ENCODE measurements at places on chromosomes 6 and 20.

DNA sequence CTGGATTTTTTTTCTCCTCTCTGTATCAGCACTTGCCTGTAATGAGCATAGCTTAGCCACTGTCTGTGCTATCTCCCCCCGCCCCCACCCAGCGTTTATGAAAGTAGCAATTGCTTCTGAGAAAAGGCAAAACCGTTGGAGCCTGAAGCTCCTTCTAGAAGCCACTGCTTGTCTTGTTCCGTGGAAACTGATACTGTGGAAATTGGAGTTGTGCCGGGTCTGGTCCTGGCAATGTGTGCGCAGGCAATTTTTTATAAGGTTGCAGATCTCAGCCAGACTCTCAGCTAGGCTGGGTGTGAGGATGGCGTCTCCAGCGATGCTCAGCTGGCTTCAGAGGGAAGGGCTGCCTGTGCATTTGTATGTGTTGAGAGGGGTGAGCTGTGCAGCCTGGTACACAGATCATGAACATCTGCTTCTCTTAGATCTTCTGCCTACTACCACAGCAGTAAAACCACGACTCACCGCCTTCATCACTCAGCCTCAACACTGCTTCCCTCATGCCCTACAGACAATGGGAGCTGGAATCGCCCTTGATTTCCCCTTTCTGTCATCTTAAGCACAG is 72.4 kb upstream of the GTSF1L start:
- DNase-seq, result no peak

DNA sequence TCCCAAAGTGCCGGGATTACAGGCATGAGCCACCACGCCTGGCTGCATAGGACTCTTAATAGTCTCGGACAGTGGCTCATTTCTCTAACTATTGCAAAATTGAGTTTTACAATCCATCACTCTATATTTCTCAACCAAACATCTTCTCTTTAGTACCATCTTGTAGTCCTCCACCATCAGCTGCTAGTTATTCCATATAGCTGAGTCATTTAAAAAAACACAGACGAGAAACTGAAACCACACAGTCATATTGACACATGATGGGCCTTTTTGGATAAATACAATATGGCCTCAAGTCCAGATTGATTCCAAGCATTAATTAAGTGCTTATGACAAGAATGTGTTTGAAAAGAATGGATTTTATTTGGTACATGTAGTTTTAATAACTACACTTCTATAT is 599.1 kb downstream of the MEI4 start:
- no peak for DNase-seq

- no peak for DNase-seq
Observed at GRCh38 chr20:3635346-3635745, 27.9 kb downstream of the GFRA4 start.

DNA sequence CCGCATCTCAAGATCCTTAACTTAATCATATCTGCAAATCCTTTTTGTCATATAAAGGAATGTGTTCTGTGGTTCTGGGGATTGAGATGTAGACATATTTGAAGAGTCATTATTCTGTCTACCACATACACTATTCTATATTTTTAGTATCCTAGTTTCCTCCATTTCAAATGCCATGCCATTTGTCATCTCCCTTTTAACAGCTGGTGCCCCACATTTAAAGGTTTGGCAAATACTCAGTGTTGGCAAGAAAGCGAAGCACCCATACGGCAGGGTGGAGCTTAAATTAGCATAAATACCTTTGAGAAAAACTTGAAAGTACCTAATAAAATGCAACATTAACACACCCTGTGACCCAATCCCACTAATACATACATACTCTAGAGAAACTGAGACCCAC is 31.7 kb downstream of the PAK5 start:
- DNase-seq, result no peak

GRCh38 chr6:144921206-144921975 is 636.3 kb downstream of the UTRN start:
- peak; percentile 15 for DNase-seq

DNA sequence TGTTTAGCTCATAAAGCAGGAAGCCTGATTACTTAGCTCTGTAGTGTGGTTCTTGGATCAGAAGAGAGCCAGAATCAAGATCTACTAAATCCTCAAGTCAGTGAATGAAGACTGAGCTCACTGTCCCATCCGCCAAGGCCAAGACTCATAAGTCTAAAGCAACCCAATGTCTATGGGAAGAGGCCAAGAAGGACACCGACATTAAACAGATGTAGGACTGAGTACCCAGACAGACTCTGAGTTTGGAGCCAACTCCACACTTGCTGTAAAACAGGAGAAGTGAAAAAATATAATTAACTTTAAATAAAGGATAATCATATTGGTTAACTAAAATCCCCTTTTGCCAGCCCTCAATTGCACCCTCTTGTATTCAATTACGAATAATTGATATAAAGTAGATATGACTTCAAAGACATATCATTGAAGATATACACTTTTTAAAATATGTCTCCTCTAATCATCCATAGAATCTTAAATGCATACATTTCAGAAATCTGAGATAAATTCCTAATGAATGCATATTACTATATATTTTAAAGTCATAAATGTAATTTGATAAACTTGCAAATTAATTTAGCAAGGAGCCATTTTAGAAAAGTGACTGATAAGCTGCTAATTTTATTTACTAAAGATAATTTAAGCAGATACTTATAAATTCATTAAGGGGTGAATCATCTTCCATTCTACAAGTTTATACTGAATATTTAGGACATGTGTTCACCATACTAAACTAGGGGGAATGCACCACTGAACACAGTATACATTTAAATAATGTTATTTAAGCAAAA is 617.0 kb upstream of the ARID1B start:
- DNase-seq, result no peak

DNA sequence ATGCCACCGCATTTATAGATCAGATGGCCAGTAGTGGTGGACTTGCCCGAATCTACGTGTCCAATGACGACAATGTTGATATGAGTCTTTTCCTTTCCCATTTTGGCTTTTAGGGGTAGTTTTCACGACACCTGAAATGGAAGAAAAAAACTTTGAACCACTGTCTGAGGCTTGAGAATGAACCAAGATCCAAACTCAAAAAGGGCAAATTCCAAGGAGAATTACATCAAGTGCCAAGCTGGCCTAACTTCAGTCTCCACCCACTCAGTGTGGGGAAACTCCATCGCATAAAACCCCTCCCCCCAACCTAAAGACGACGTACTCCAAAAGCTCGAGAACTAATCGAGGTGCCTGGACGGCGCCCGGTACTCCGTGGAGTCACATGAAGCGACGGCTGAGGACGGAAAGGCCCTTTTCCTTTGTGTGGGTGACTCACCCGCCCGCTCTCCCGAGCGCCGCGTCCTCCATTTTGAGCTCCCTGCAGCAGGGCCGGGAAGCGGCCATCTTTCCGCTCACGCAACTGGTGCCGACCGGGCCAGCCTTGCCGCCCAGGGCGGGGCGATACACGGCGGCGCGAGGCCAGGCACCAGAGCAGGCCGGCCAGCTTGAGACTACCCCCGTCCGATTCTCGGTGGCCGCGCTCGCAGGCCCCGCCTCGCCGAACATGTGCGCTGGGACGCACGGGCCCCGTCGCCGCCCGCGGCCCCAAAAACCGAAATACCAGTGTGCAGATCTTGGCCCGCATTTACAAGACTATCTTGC is 725 bp downstream of the EEF1A1 start:
- DNase-seq, result peak; percentile 74

DNA sequence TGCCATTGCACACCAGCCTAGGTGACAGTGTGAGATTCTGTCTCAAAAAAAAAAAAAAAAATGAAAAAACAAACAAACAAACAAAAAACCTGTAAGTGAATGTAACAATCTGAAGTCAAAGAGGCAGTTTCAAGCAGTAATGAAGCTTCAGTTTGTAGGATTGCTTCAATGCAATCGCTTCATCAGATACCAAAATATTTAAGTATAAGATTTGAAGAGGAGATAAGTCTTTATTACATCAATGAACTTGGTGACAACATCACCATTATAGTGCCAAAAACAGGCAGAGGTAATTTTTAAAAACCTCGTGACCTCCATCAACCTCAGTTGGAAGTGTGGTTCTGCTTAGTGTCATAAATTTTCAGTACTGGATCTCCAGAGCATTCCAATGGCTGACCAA is 74.7 kb downstream of the MYLK4 start:
- no peak for DNase-seq

GRCh38 chr6:53982366-53983050 is 128.7 kb upstream of the MLIP start:
- no peak for DNase-seq

DNA sequence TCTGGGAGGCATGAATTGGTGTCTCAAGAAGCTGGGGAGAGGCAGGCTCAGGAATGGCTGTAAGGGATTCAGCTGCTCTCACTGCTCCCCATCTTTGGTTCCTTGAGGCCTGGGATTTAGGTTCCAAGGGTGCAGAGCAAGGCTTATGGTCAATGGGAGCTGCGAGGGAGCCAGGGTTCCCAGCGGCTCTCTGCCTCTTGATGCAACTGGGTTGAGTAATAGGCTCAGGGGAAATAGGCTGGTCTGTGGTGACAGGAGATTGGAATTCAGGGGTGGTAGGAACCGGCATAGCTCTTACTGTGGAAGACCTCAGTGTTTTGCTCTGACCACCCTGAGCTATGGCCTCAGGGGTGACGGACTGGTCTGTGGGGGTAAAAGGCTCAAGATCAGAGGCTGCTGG is 13.0 kb upstream of the NRM start:
- no peak for DNase-seq

DNA sequence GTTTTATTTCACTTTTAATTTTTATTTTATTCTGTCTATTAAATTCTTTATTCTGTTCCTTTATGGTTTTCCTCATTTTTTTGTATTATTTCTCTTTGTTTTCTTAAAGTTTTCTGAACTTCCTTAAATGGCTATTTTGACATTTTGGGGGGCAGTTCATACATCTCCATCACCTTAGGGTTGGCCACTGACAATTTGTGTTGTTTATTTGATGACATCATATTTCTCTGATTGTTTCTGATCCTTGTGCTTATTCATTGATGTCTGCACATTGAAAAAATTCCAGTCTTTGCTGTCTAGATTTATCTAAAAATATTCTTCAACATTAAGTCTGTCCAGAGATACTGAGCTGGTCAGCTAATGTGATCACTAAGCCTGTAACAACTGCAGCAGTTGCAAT is 379.5 kb upstream of the EYS start:
- DNase-seq, result no peak

DNA sequence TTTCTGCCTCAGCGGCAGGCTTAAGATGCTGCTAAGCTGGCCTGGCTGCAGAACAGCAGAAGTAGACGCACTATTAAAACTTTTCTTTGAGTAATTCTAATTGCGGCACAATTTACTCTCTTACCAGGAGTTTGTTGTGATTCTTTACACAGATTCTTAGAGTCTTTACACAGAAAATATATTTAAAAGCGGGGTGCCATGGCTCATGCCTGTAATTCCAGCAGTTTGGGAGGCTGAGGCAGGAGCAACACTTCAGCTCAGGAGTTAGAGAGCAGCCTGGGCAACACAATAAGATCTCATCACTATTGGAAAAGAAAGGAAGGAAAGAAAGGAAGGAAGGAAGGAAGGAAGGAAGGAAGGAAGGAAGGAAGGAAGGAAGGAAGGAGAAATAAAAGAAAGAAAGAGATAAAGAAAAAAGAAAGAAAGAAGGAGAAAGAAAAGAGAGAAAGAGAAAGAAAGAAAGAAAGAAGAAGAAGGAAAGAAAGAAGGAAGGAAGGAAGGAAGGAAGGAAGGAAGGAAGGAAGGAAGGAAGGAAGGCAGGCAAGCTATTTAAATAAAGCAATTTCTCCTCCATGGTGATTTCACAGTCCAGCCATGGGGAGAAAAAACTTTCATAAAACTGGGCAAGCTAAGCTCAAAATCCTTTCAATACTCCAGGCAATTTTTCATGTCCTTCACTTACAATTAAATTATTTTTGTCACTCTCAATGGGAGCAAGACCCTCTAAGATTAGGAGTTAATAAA is 21.1 kb upstream of the MRS2 start:
- no peak for DNase-seq

GRCh38 chr20:6381887-6382286 is 259.1 kb upstream of the FERMT1 start:
- peak; percentile 26 for DNase-seq

GRCh38 chr6:38750968-38751615 is 36.0 kb downstream of the DNAH8 start:
- no peak for DNase-seq

DNA sequence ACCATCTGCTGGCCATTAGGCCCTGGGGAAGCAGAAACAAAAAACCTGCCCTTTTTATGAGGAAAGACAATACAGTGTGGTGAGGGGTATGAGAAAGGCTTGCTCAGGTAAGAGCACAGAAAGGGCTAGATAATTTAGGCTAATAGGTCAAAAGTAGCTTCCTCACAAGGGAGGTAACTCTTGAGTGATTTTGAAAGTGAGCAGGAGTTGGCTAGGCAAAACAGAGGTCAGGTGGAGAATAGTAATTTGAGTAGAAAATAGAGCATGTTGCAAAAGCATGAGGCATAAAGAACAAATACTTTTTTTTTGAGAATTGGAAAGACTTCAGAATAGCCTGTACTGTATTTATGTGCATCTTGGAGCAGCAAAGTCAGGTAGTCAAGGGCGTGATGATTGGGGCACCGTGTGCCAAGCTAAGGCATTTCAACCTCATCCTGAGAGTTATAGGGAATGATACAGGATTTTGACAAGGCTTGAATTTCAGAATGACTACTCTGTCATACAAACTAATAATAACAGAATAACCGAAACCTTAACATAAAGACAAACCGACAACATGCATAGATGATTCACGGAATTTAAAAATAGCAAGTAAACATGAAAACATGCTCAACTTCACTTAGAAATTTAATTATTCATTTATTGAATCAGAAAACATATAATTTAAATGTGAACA is 123.0 kb upstream of the ENPP5 start:
- no peak for DNase-seq

DNA sequence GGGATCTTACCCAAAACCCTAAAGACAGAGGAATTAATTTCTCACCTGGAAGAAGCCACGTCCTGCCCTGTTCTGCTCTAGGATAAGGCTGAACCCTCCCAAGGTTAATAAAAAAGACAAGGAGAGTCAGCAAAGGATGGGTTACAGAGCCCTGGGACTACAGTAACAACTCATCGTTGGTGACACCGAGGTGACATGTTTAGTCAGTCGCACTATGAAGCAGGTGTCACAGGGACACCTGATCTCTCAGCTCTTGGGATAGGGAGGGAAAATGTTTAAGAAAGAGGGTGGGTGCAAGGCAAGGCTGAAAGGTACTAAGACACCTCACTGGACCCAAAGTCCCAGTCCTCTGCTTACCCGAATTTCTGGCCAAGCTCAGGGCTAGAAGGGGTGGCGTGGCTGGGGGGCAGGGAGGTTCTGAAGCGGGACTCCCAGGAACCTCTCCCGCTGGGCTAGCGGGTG is 562 bp downstream of the MOCS1 start:
- no peak for DNase-seq

- no peak for DNase-seq
Observed at GRCh38 chr20:21265261-21266190, 37.6 kb upstream of the XRN2 start.

GRCh38 chr20:2708073-2708415 is 15.5 kb downstream of the EBF4 start:
- no peak for DNase-seq

GRCh38 chr20:59958123-59958522 is at the start of gene CDH26:
CDH26 (plus strand) TSS chr20:59958423; CDS start chr20:59958727, 304 bp downstream.
- DNase-seq, result no peak

DNA sequence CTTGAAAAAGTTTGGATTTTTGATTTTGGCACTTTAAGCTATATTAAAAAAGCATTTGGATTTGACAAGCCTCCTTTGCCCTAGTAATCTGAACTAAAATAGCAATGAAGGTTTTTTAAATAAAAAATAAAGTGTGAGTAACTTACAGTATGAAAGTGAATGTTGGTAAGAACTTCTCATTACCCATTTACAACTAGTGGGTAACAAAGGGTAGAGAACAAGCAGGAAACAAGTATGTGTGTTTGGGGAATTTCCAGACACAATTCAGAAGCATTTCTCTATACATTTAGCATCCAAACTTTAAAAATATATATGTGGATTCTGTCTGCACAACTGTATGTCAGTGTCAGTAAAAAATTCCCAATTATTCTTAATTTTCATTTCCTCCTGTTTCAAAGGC is 2.9 kb downstream of the TMEM30A start:
- DNase-seq, result no peak
